ENCODE measurements at places on chromosomes 1 and 21. TPM values are rescaled to one million over a fixed set of nuclear protein-coding genes. Genes with fewer than 3 reads are reported as not detected.

- no peaks in the 10 kb centered on the region for H3K27me3 ChIP-seq
- no peak overlapping the region for H3K4me3 ChIP-seq
- no peak overlapping the region for H3K27ac ChIP-seq
- no peak for DNase-seq
- H3K4me1 ChIP-seq, result no peaks in the 10 kb centered on the region
Observed at GRCh38 chr1:83756984-83757717, 241.8 kb downstream of the TTLL7 start.

DNA sequence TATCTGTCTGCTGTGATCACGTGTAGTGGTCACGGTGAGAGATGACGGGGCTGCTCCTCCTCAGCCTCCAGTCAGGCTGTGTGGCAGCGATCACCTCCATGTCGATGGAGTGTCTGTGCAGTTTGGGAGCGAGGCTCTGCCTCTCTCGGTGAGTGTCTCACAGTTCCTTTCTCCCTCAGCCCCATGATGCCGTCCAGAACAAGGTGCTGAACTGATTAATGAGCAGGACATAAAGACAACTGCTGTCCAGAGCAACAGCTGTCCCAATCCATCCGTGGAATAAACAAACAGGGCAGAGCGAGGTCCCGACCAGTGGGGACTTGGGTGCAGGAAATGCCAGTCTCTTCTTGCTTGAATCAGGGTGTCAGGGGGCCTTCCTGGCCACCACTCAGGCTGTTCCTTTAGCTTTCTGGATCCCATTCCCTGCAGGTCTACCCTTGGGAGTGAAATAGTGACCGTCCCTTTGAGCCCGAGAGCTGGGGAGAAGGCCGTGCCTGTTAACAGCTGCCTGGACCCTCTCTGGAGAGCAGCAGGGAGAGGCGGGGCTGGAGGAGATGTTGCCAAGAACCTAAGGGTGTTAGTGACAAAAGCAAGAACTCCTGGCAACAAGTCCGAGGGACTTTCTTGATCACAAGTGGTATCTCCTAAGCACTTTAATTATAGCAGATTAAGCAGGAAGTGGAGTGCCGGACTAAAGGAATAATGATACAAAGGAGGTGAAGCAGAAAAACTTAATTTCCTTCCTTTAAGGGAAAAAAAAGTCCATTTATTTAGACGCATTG lies 443.9 kb downstream of the KIF26B start:
- H3K36me3 ChIP-seq, result no peaks in the 10 kb centered on the region
- no peaks in the 10 kb centered on the region for H3K4me1 ChIP-seq
- H3K4me3 ChIP-seq, result no peak overlapping the region
- no peak overlapping the region for H3K27ac ChIP-seq

- H3K27ac ChIP-seq, result no peak overlapping the region
- H3K36me3 ChIP-seq, result no peaks in the 10 kb centered on the region
- DNase-seq, result no peak
Observed at GRCh38 chr1:229164836-229165735, 105.8 kb upstream of the RAB4A start.

GRCh38 chr21:21216047-21216446 lies 217.8 kb downstream of the NCAM2 start:
- H3K27me3 ChIP-seq, result no peaks in the 10 kb centered on the region
- no peak for DNase-seq
- H3K4me3 ChIP-seq, result no peak overlapping the region
- H3K27ac ChIP-seq, result no peak overlapping the region

GRCh38 chr1:75520862-75521475 lies 89.9 kb downstream of the SLC44A5 start:
- H3K27ac ChIP-seq, result no peak overlapping the region
- DNase-seq, result no peak
- H3K36me3 ChIP-seq, result no peaks in the 10 kb centered on the region
- H3K4me1 ChIP-seq, result no peaks in the 10 kb centered on the region
- H3K27me3 ChIP-seq, result no peaks in the 10 kb centered on the region
- no peak overlapping the region for H3K4me3 ChIP-seq

The KRTAP13-2 gene
- polyA plus RNA-seq, result not detected

Data from liver (tissue), 10 donors.